Activated CD4-positive, alpha-beta T cell treated with anti-CD3 and anti-CD28 coated beads, Interleukin-2, amount 10 ng/mL, durations not matched to agents 7 days and 5 days (primary cell): ENCODE measurements at places on chromosomes 5 and 9. TPM values are rescaled to one million over a fixed set of nuclear protein-coding genes. Genes with fewer than 3 reads are reported as not detected.

SLC4A9 gene
- 0.44 TPM for total RNA-seq

DNA sequence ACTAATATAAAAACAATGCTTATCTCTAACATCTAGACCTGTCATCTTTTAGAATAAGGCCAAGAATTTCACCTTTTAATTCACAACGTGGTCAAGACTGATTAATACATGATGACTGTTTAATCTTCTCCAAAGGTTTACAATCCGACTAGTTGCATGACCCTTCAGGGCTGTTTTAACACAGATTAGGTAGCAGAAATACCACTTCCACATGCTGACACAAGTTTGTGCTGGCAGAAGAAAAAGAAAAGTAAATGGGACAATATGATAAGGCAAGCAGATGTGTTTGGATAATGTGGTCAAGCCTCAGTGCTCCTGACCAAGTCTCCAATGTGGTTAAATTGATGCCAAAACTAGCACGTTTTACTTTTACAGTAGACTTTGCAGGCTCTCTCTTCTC, 31.1 kb downstream of the SEMA6A start:
- DNase-seq: no peak

- no peak for DNase-seq
These were observed 7.9 kb downstream of the AMACR start for GRCh38 chr5:33999978-34000377.

DNA sequence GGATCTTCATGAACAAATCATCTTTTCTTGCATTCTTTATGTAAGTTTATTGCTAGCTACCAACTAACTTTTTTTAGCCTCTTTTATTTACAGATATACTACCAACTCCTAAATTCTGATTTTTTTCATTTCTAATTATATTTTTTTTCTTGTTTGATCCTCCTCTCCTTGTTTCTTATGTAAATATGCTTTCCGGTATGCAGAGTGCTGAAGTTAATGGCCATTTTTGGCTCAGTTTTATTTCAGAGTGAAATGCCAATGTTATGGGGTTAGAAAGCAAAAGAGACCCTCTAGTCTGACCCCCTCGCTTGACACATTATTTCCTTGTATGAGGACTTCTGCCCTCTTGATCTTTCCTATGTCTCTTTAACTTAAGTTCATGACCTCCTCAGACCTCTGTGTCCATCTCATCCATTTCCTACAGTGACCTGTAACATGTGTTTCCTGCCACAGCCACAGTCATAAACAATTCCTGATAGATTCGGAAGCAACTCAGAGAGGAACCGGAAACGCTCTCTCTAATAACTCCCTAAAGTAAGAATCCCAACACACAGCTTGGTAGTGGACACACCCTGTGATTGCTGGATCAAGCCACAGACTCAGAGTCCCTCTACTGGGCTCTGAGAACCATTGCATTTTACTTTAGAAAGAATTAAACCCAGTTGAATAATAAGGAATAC, 42.9 kb upstream of the AFAP1L1 start:
- no peak for DNase-seq

GRCh38 chr9:128729302-128729701, 5.4 kb upstream of the ZDHHC12 start:
- DNase-seq: no peak

- no peak for DNase-seq
These were observed 272.7 kb upstream of the MVB12B start for GRCh38 chr9:126053913-126054312.

DNA sequence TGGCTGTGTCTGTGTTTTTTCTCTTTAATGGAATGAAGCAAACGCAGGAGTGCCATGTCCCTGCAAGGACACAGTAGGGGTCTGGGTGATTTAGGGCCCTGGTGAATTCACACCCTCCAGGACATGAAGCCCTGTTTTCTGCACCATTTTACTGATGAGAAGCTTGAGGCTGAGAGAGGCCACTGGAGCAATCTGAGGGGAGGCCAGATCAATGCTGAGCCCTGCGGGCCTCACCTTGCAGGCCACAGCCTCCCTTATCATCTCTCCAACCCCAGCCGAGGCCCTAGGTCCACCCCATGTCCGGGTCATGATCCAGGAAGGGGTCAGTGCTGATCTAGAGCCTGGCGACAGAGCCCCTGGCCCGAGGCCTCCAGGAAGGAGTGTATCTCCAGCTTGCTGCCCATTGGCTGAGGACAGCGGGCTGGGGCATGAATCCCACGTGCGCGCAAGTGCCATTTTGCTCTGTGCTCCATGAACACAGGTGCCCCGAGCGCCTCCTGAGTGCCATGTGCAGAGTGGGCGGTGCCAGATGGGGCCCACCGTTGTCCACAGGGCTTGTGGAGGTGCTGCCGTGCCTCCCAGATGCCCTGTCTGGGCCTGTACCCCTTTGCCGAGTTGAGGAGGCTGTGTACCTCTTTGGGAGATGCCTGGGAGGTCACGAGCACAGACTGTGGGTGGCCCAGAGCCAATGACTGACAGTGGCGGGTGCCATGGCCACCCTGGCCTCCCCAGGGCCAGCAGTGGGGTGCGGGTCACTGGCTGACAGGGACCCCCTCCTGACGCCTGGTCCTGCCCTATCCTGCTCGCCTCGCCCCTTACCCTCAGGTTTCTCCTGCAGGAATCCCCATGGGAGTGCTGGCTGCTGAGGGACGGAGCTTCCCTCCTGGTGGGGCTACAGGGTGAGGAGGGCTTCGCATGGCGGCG, 32.3 kb upstream of the LPCAT1 start:
- DNase-seq: no peak
